Stimulated activated naive CD4-positive, alpha-beta T cell (primary cell): ENCODE measurements at places on chromosomes 13 and 19.

DNA sequence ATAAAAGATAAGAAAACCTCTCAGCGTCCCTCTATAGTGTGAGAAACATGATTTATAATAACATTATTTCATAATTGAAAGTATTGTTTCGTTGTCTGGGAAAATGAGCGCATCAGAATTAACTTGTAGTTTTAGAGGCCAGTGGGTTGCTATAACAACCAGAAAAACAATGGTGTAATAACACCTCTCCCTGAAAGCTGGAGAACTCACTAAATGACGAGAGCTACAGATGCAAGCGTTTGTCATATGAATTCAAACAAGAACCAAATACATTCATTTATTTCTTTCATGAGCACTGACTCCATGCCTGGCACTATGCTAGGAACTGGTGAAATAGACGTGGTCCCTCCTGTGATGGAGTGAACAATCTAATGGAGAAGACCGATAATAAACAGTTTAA is 16.3 kb downstream of the KBTBD7 start:
- DNase-seq: no peak

DNA sequence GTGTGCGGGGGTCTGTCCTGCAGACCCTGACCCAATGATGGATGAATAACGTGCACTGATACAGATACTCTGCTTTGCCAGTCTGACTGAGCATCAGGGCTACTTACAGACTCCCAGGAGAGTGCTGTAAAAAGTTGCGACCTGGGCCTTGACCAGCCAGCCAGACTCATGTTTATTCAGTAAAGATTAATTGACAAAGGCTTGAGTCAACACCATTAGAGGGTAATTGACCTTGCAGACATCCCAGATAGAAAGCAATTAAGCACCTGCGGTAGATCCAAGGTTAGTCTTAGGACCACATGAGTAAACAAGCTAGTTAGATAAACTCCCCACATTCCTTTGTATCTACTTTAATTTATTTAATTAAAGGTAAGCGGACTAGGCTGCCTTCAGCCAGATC is 10.4 kb downstream of the NUDT19 start:
- no peak for DNase-seq

- no peak for DNase-seq
Observed at GRCh38 chr19:12270854-12271253, 23.8 kb downstream of the ZNF44 start.

- no peak for DNase-seq
Observed at GRCh38 chr13:87147076-87147475, 524.1 kb upstream of the SLITRK5 start.

GRCh38 chr19:475360-475759 is 14.5 kb upstream of the SHC2 start:
- DNase-seq: no peak

GRCh38 chr13:111521030-111521429 is 200.6 kb downstream of the TEX29 start:
- no peak for DNase-seq

- DNase-seq: no peak
Observed at GRCh38 chr13:29684441-29684840, 89.0 kb upstream of the SLC7A1 start.

- peak; percentile 76 for DNase-seq
Observed at GRCh38 chr19:42440357-42441048, 2.2 kb downstream of the CXCL17 start.

DNA sequence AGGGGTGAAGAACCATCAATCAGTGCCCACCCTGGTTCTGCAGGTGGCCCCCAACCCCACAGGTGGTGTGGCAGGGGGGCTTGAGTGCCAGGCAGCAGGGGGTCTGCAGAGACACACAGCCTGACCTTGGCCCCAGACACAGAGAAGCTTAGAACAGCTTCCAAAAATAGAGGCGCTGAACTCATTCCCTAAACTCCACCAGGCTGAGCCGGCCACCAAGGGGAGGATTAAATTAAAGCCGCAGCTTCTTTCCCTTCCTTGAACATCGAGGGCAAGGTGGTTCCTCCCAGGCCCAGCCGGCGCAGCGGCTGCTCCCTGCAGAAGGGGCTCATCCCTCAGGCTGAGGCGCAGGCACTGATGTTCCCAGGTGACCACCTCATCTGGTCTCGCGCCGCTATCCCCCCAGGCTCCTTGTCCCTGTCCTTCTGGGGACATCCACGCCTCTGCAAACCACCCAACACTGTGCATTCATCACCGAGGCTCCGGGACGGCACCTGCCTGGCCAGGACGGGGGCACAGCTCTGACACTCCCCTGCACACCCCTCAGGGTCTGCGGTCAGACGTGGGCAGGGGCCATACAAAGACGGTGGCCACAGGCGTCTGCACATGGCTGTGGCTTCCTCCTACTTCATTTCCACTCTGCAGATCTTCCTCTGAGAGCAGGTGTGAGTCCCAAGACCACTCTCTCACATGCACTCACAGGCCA is 30.9 kb downstream of the LAMP1 start:
- no peak for DNase-seq

DNA sequence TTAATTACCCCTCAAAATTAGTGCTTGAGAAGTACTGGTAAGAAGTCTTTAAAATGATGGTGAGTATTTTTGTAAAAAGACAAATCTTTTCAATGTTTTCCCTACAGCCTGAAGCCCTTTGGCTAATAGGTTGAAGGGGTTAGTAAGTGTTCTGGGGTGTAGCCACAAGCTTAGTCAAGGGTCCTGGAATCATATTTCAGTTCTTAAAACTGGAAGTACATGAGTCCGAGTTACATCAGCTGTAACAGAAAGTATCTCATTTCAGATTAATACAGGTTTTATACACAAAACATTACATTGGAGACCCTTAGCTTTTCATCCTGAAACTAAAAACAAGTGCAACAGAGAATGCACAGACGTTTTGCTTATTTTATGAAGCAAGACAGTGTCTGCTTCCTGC is 52.7 kb upstream of the TEX29 start:
- DNase-seq: no peak

DNA sequence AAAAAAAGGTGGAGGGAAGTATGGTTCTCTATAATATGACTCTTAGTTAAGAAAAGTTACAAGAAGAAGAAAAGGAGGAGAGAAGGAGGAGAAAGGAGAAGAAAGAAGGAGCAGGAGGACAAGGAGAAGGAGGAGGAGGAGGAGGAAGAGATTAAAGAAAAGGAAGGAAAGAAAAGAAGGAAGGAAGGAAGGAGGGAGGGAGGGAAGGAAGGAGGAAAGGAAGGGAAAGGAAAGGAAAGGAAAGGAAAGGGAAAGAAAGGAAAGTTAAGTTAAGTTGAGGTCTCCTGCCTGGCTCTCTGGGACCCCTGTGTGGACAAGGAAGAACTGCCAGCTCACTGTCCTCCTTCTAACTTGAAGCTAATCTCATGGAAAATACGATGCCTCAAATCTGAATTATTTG is 429.5 kb downstream of the TSHZ3 start:
- no peak for DNase-seq

DNA sequence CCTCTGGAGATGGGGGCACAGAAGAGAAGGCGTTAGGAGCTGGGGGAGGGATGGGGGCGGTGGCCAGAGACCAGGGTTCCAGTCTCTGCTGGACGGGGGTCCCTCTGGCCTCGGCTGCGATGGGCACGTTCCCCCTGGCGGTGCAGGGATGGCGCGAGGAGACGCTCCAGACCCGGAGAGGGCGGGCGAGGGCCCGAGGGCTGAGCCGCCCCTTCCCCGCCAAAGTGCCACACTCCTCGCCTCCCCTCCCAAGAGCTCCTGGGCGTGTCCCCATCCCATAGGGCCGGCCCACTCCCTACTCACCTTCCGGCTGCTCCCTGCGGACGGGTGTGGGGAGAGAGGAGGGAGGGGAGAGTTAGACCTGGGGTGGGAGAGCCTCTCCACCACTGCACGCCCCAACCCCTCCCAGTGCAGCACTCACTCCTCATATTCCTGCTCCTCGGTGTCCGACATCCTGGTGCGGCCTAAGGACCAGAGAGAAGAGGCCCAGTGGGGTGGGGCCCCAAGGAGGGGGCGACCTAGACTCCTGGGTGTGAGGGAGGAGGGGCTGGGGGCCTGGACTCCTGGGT is 2.2 kb downstream of the TNNT1 start:
- DNase-seq: no peak

GRCh38 chr19:51766461-51766860 is 5.5 kb downstream of the FPR2 start:
- DNase-seq: no peak

DNA sequence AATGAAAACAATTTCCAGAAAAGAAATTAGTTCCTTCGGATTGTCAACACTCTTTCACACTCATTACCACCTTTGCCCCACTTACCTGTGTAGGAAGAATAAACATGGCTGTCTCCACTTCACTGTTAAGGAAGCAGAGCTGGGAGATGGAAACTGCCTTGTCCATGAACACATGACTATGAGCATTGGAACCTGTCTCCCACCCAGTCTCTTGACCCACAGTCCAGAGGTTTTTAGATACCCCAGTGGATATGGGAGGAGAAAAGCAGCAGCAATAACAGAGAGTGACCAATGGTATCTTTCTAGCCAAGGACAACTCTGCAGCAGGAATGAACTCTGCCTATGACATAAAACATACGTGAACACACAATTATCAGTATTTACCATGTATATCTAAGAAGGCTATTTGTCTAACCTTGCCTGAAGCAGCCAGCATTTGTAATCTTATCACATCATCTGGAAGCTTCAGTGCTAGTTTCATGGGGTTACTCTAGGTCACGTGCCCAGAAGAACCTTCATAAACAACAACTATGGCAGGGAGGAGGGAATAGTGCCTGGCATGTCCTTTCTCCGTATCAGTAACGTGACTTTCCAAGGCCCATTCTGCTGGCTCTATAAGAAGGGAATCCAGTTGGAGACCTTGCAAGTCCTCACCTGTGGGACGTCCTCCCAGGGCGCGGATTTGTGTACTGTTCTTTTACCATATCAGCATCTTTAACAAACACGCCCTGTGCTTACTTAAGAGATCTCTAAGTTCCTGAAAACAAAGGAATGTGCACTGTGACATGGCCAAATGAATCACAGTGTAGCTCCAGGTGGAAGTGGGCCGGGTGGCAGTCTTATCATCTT is 221.8 kb upstream of the UBL3 start:
- DNase-seq: no peak
